ENCODE measurements at places on chromosomes 6 and 20. TPM values are rescaled to one million over a fixed set of nuclear protein-coding genes. Genes with fewer than 3 reads are reported as not detected.

- DNase-seq: no peak
Observed at GRCh38 chr20:36957875-36958667, 6.6 kb upstream of the SAMHD1 start.

DNA sequence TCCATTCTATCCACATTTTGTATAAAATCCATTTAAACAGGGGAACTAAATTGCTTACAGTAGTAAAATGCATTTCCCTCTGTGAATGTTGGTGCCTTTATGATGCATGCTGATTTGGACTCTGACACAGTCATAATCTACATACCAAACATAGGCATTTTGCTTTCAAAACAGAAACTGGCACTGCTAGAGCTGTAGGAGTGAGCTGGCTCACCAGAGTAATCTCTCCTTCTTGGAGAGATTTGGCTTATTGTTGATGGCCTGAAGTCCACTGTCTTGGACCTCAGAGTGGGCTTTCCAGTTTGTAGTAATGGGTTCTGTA lies 363.2 kb upstream of the FLRT3 start:
- DNase-seq: no peak

DNA sequence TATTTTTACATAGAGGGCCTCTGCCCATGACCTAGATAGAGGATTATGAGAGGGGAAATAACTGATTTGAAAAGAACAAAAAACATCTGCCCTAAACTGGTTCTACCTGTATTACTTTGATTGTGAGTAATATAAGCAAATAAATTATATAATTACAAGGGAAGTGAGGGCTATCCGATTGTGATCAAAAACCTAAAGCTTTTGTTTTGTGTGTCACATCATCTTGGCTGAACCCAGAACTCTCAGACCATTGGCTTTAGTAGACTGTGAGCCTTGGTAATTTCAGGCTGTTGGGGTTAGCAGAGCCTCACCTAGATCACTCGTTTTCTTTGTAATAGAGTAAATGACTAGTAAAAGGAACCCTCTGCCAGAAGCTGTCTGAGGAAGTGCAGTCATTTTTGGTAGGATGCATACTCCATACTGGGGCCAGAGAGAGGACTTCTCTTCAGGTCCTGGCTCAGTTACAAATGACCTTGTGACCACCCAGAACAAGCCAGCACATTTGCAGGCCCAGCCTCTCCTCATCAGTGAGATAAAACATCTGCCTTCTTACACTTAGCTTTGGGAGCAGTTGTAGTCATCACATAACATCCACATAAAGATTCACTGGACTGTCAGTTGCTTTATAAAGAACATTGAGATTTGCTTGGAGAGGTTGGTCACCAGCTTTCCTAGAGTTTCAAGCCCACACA lies 13.5 kb downstream of the STK35 start:
- DNase-seq: no peak

DNA sequence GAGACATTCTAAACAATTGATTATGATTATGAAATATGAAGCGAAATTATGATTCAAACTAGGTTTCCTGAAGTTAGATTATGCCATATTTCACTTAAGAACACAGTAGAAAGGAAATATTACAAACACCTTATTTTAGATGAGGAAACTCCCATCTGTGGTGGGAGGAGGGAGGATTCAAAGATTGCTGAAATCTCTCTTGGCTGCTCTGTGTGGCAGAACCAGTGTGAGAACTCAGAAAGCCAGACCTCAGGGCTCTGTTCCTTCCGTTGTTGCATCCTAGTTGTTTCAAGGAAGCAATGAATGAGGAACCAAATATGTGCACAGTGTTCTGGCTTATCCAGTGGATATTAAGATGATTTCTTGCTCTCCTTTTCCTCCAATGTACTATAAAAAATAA lies 2.1 kb downstream of the TAAR5 start:
- DNase-seq: no peak

DNA sequence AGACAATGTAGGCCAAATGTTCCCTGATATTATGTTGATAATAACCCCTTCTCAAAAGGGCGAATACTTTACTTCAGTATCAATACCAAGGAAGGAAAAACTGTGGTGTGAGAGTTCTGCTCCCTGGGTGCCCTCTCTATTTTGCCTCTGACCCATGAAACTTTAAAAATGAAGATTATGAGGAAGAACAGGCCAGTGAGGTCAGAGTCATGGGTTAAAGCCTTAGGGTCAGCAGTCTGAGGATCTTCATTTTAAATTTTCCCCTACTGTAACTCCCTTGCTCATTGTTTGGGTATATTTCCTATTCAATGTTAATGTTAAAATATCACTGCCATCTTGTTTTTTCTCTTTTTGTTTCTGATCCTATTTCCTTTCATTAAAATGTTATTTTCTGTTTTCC lies 47.9 kb downstream of the PRKN start:
- DNase-seq: no peak

GRCh38 chr6:17035257-17036064 lies 66.4 kb upstream of the STMND1 start:
- DNase-seq: no peak

GRCh38 chr20:4957939-4958362 lies 43.4 kb downstream of the SLC23A2 start:
- DNase-seq: no peak

Gene BTNL2
- total RNA-seq: not detected

DNA sequence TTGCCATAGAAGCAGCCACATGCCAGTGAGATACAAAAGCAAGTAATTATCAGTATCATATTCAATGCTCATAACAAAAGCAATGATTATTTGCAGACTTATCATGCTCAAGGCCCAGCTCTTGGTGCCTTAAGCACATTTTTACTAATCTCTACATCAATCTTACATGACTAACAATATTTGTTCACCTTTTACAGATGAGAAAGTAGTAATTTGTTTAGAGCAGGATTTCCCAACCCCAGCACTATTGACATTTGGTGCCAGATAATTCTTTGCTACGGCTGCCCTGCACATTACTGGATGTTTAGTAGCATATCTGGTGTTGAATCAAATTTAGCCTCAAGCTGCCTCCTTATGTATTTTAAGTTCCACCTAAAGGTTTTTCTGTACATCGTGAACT lies 19.0 kb upstream of the DOK5 start:
- no peak for DNase-seq

- no peak for DNase-seq
Observed at GRCh38 chr6:50816947-50817645, 1.6 kb upstream of the TFAP2B start.

Gene MOXD1
- total RNA-seq: not detected

GRCh38 chr20:45969712-45970634 lies 2.0 kb downstream of the ZNF335 start:
- peak; percentile 91 for DNase-seq

GRCh38 chr6:158222066-158222465 lies 53.9 kb downstream of the GTF2H5 start:
- DNase-seq: no peak

GRCh38 chr6:30640481-30640880 lies 6.5 kb upstream of the C6orf136 start:
- DNase-seq: no peak

GRCh38 chr6:160029525-160029924 lies 60.6 kb downstream of the IGF2R start:
- no peak for DNase-seq

All from HT-29 (cell line).